ENCODE measurements at places on chromosomes 16 and 17.

GRCh38 chr17:79742951-79743476 is 12.3 kb downstream of the ENPP7 start:
- DNase-seq = no peak

DNA sequence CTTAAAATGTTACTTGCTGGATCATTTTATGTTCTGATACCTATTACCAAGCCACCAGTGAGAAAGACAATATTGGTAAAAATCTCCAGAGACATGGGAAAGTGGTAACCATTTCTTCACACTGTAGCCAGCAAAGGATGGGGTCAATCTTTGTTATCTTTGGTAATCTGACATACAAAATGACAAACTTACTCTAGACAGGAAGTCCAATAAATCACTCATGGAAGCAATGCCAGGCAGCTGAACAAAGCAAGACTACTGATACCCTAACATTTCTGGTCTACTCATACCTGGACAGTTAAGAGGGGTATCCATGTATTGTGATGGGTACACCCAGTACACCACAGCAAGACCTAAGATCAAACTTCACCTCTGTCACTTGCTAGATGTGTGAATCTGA is 19.0 kb downstream of the GRB2 start:
- DNase-seq = no peak

DNA sequence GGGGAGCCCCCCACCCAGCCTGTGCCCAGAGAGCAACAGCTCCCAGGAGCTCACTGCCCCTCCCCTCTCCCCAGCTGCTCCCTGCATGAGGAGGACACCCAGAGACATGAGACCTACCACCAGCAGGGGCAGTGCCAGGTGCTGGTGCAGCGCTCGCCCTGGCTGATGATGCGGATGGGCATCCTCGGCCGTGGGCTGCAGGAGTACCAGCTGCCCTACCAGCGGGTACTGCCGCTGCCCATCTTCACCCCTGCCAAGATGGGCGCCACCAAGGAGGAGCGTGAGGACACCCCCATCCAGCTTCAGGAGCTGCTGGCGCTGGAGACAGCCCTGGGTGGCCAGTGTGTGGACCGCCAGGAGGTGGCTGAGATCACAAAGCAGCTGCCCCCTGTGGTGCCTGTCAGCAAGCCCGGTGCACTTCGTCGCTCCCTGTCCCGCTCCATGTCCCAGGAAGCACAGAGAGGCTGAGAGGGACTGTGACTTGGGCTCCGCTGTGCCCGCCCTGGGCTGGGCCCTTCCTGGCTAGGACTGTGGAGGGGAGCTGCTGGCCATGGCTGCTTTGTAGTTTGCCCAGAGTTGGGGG is 584 bp downstream of the TCAP start:
- no peak for DNase-seq

DNA sequence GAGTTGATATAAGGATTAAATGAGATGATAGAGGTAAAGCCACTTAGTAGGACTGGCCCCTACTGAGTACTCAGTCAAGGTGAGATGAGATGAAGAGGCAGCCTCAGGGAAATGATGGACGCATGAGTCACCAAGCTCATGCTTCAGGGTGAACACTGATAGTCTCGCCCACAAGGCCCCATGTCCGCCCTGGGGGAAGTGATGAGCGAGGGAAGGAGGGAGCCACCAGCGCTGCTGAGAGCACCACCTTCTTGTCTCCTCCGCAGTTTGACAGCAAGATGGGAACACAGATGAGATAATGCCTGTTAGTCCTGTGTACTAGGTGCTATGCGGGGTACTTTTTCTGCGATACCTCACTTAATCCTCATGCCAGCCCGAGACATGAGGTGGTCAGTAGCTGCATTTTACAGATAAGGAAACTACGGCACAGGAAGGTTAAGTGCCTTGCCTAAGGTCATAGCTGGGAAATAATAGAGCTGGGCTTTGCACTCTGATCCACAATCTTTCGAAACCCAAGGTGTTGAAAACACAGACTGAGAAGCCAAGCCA is 383.0 kb downstream of the CPPED1 start:
- no peak for DNase-seq

- DNase-seq = no peak
Observed at GRCh38 chr17:59506894-59507726, 58.3 kb upstream of the DHX40 start.
